ENCODE measurements at places on chromosomes 7 and 10. TPM values are rescaled to one million over a fixed set of nuclear protein-coding genes. Genes with fewer than 3 reads are reported as not detected.

The PNLIPRP2 gene
- 53.6 TPM for polyA plus RNA-seq

The PHYH gene
- polyA plus RNA-seq = 184 TPM

The EEPD1 gene
- polyA plus RNA-seq = 18.3 TPM

The C7orf33 gene
- polyA plus RNA-seq = not detected

The SPDYE2 gene
- polyA plus RNA-seq = not detected

The SEC61G gene
- polyA plus RNA-seq = 402 TPM

The ATP6V1F gene
- 162 TPM for polyA plus RNA-seq

DNA sequence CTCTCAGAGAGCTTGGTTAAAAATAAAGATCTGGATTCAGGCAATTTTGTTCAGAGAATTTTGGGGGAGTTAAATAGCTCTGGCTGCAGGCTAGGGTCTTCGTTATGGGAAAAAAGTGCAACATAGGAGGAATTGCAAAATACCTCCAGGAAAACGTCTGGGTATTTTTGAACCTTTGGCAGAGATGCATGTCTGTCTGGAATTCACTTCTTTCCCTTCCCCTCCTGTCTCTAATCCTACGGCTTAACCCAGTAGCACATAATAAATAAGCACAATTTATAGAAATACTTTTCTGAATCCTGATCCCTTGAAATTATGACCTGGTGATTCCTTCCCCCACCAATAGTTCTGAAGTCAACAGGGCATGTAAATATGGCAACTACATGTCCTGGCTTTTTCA lies 19.3 kb upstream of the NUP205 start:
- no peak for DNase-seq

DNA sequence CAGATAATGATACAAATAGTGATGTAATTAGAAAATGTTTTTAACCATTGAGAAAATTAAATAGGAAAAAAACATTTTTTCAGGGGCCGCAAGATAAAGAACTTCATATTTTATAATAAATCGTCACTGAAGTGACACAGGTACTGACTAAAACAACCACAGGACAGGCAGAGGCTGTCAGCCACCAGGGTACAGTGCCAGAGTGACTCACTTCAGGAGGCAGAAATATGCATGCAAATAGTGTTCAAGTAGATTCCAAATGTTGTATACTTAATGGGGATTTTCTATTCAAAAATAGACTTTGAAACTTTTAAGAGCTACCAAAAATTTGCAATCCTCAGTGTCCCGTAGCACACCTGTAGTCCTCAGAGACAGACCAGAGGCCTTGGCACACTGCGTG lies 68.6 kb downstream of the FRMPD2 start:
- no peak for DNase-seq

DNA sequence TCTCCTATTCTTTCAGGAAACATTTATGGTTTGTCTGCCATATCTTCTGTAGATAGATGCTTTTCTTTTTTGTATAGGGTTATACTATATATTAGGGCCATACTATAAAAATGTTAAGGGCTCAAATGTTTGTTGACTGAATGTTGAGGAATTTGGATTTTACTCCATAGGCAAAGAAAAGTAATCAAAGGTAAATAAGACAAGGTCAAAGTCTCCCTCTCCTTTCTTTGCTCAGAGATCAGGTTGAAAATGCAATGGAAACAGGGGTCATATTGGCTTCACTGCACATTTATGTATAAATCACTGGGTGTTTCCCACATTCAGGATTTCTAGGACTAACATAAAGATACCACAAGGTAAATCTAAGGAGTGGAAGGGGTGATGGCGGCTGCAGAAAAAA lies 291.4 kb upstream of the FZD8 start:
- DNase-seq = no peak

- peak; percentile 16 for DNase-seq
These were observed 980 bp downstream of the ADAM8 start for GRCh38 chr10:133275684-133276092.

DNA sequence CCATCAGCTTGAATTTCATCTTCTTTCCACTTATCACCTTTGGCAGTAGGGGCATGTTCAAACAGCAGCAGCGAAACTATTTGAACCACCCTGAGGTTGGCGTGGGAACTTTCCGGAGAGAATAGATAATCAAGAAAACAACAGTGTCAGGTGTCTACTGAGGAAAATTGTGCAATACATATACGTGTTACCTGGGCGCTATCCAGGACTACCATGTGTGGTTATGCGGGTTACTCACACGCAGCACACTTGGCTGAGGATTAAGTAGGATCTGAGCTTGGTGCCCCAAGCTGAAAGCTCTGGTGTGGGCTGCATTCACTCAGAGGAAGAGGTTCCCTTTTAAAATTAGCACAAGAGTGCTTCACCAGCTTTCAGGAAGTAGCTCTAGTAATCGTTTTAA lies 8.8 kb upstream of the ABI1 start:
- no peak for DNase-seq

DNA sequence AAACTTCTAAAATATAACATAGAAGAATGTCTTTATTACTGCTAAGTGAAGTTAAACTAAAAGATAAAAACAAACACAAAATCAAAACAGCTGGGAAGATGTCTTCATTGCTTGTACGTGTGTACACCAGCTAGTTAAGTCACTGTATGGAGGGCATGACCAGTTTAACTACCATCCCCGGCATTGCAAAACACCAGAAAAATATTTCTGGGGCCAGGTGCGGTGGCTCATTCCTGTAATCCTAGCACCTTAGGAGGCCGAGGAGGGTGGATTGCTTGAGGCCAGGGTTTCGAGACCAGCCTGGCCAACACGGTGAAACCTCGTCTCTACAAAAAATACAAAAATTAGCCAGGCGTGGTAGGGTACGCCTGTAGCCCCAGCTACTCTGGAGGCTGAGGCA lies 19.2 kb upstream of the C7orf33 start:
- DNase-seq = no peak

GRCh38 chr7:114819616-114820362 lies 102.1 kb upstream of the MDFIC start:
- no peak for DNase-seq

- no peak for DNase-seq
These were observed 20.6 kb downstream of the CAMK1D start for GRCh38 chr10:12369982-12370381.

DNA sequence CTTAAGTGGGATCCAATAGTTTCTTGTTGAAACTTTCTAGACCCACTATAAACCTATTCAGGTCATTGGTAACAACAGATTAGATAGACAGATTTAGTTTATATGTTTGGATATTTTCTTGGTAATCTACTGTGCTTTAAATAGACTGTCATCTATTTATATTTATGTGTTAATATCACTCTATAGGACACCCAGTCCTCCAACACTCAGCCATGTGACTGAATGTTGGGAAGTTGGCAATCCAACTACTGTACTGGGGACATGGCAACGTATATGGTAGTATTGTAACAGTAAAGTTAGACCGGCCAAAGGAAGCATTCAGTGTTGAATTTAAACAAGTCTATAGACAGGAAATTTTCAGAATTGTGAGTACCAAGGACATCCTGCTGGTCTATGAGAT lies 42.6 kb upstream of the HECTD2 start:
- no peak for DNase-seq

DNA sequence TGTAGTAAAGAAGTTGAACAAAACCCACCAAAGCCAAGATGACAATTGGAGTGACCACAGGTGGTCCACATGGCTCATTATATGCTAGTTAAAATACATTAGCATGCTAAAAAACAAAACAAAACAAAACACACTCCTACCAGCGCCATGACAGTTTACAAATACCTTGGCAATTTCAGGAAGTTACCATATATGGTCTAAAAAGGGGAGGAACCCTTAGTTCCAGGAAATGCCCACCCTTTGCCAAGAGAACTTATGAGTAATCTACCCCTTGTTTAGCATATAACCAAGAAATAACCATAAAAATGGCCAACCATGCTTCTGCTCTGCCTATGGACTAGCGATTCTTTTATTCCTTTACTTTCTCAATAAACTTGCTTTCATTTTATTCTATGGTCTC lies 979.1 kb upstream of the POT1 start:
- no peak for DNase-seq

DNA sequence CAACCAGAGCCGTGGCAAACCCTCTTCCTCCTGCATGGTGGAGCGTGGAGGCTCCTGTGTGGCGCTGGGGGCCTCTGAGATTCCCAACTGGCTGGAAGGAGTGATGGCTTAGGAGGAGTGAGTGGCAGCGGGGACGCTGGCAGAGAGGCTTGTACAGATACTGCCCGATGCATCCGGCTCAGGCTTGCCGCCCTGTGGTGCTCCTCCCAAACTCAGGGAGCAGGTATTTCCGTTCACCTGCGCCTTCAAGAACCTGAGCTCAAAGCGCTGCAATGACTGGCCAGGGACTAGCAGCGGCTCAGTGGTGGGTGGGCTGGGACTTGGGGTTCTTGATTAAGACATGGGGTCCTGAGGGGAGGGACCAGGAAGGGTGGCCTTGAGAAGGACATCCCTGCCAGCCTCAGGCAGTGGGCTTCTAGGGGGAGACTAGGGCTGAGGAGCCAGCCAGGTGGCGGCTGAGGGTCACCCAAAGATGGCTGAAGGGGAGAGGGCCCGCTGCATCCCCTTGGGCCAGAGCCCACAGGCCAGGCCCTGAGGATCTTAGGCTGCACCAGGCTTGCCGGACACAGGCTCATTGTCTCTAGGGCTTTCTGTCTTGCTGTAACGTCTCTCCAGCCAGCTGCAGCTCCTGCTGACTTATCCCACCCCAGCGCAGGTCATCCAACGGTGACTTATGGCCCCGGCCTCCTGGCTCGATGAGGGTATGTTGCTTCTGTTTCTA lies 3.2 kb downstream of the ZNF775 start:
- DNase-seq = no peak

DNA sequence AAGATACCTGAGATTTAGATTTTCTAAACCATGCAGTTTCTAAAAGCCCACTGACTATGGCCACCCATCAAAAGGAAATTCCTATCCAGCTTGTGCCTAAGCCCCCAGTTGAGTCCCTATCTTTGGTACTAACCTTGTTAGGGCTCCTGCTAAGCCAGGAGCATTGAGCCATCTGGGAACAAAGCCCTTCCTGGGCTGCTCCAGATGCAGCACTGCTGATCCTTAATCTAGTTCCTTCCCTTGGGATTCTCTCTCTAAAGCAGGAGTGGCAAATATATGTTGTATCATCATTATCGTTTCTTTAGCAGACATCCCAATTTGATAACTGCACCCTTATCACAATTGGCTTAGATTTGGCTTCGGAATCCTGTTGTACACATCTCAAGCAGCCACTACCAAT lies 24.7 kb upstream of the PDLIM1 start:
- DNase-seq = no peak

GRCh38 chr10:6445671-6446316 lies 134.3 kb downstream of the PRKCQ start:
- DNase-seq = peak; percentile 58

- DNase-seq = no peak
These were observed 310.7 kb downstream of the CALN1 start for GRCh38 chr7:72101444-72101843.

- no peak for DNase-seq
These were observed 5.0 kb downstream of the COL26A1 start for GRCh38 chr7:101367676-101368075.

DNA sequence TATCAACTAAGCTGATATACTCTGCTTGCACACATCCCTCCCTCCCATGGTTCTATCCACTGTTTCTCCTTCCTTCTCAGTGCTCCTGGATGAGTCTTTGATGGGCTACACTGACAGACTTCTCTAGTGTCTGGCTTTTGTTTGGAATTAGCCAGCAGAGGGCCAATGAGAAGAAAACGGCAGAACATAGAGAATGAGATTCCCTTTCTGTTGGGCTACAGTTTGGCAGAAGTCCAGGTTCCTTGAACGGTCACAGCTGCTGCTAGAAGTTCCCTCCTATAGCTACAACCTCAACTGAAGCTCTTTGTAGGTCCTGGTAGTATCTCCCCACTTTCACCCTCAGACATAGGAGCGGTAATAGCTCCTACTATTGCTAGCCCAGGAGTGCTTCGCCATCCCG lies 251.1 kb upstream of the LRRN3 start:
- DNase-seq = peak; percentile 19

- DNase-seq = no peak
These were observed 39.9 kb downstream of the ST8SIA6 start for GRCh38 chr10:17414484-17414883.

GRCh38 chr10:100014071-100014762 lies 4.5 kb upstream of the DNMBP start:
- DNase-seq = no peak

- DNase-seq = no peak
These were observed 143.8 kb downstream of the HGF start for GRCh38 chr7:81626008-81626407.

GRCh38 chr7:3027005-3027845 lies 16.4 kb downstream of the CARD11 start:
- no peak for DNase-seq

GRCh38 chr7:1745018-1745532 lies 75.0 kb downstream of the ELFN1 start:
- no peak for DNase-seq

GRCh38 chr7:3451701-3452100 lies 150.6 kb downstream of the SDK1 start:
- DNase-seq = no peak

- peak; percentile 22 for DNase-seq
These were observed 1.5 kb upstream of the SAP25 start for GRCh38 chr7:100575206-100575631.

DNA sequence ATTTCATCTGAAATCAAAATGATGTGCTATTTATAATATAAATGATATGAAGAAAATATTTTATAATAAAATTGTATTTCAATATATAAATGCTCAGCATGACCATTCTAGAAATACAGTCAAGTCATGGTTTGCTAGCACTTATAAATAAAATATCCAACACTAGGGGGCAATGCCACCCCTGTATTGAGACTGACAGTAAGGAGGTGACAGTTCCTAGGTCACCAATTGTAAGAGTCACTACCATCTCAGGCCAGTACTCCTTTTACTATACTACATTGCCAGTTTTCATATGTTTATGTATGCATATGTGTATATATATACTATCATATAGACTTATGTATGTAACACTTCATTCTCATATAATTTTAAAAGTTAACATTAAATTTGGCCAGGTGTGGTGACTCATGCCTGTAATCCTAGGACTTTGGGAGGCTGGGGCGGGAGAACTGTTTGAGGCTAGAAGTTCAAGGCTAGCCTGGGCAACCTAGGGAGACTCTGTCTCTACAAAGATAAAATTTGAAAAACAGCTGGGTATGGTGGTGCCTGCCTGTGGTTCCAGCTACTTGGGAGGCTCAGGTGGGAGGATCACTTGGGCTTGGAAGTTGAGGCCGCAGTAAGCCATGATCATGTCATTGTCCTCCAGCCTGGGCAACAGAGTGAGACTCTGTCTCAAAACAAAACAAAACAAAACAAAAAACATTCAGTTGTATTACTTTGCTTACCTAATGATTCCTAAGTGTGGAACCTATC lies 2.4 kb upstream of the CNOT4 start:
- DNase-seq = peak; percentile 66
